ENCODE measurements at places on chromosomes 4 and X.
A peak's percentile ranks its signal among the peaks of the same experiment; 100 is the strongest.

DNA sequence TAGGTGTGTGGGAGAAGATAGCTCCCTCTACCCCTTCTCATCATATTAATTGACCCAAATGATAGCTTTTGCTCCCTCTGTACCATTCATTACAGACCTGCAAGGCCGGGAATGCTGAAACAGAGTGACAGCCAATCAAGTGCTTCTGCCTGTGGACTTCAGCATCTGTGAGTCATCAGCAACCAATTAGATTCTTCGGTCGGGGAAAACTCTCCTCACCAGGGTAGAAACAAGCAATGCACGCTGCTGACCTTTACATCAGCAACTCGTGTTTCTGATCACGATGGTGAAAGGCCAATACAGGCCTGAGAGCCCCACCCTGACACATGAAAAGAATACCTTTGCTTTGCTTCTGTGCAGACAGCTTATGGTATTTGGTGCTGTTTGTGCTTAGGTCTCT, 347.2 kb upstream of the DDX53 start:
- DNase-seq = no peak

GRCh38 chrX:23003116-23003515, 3.4 kb downstream of the DDX53 start:
- no peak for DNase-seq

- no peak for DNase-seq
Measured at GRCh38 chr4:184748251-184748652, 14.4 kb upstream of the CENPU start.

- no peak for DNase-seq
Measured at GRCh38 chrX:134024686-134025377, 39.4 kb upstream of the GPC3 start.

- no peak for DNase-seq
Measured at GRCh38 chr4:153269218-153269990, 65.2 kb downstream of the TRIM2 start.

- DNase-seq = no peak
Measured at GRCh38 chr4:148078061-148078460, 346.2 kb downstream of the ARHGAP10 start.

- no peak for DNase-seq
Measured at GRCh38 chr4:150033901-150034300, 44.3 kb upstream of the DCLK2 start.

DNA sequence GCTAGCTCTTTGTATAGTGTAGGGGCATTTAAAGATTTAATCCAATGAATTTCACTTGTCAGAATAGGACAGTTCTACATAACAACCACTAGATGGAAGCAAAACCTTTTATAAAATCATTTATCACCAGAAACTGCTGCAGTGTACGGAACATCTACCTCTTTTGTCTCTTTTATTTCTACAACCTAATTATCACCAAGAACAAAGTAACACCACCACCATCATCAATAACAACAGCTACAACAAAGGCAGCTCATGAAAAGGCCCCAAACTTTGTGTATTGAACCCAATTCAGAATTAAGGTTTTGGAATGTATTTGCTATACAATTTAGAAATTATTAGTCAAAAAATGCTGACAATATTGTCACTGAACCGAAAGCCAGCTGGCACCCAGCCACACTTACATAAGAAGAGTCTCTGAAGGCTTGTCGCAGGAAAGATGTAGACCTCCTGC, 260.9 kb upstream of the RPS6KA3 start:
- peak; percentile 70 for DNase-seq

DNA sequence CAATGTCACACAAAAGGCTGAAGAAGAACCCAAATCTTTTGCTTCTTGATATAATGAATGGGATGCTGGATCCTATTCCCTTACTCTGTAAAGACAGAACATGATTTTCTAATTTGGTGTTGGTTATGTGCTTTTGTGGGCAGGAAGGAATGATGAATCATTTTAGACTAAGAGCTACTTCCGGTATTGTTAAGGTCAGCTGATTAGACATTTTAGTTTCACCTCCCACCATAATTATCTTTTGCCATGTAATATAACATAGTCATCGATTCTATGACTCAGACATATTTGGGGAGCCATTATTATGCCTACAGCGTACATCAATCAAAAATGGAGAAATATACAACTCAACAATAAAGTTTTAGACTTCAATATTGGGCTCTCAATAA, 265.3 kb downstream of the ZNF674 start:
- DNase-seq = no peak

- DNase-seq = no peak
Measured at GRCh38 chr4:138775890-138776289, 239.7 kb upstream of the NOCT start.

DNA sequence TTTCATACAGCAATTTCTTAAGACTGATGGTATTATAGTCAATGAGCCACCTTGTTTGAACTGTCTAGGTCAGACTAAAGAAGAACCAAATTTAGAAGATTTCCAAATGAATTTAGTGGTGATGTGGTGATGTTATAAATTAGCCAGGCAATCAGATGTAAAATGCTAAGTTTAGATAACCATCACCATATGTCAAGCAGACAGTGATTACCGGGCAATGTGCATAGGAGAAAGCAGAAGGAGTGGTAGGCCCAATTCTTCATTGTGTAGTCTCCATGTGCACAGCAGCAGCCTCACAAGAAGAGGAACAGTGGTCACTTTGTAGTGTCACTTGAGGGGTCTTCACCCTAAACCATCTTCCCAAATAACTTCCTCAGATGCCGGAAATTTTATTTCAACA, 198.8 kb downstream of the ANTXR2 start:
- no peak for DNase-seq

- DNase-seq = no peak
Measured at GRCh38 chr4:188452097-188452496, 312.9 kb downstream of the TRIML1 start.

GRCh38 chr4:114161809-114162208, 182.4 kb upstream of the ARSJ start:
- no peak for DNase-seq

GRCh38 chr4:79217025-79217424, 108.8 kb downstream of the NAA11 start:
- DNase-seq = no peak

- DNase-seq = no peak
Measured at GRCh38 chr4:36209941-36210649, 34.2 kb downstream of the ARAP2 start.

DNA sequence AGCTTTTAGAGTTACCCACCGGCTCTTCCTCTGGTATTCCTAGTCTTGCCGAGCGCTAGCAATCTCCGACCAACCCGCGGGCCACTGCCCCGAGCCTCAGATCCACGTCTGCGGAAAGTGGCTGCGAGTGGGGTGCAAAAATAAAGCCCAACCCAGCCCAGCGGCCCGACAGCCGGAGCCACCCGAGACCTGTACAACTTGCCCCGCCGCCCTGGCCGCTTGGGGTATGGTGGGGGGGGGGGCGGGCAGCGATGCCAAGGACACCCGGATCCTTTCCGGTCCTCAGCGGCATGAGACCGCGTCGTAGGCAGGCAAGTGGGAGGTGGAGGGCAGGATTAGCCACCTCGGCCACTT, 1.6 kb downstream of the SLITRK4 start:
- DNase-seq = no peak

GRCh38 chrX:134186362-134187121, 50.4 kb upstream of the CCDC160 start:
- no peak for DNase-seq

Data from NCI-H748 treated with DMSO at 0.1 percent for 48 hours (cell line).